ENCODE measurements at places on chromosomes 4 and X.

GRCh38 chrX:20352935-20353336, 86.2 kb upstream of the RPS6KA3 start:
- DNase-seq = no peak

DNA sequence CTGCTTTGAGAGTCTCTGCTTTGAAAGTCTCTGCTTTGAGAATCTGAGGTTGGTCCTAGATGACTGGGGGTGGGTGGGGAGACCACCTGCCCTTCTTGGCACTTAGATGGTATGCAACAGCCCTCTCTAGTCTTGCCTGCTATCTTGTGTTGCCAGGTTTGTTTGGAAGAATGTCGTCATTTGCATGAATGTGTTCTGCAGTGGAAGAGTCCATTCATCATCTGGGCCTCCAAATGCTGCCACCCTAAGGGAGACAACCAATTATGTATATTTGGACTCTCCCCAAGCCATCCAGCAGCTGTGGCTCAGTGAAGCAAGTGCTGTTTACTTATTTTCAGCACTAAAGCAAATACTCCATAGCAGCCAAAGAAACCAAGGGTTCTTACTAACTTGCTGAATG, 44.6 kb upstream of the TRPC5OS start:
- DNase-seq = no peak

GRCh38 chr4:99894998-99895397, 771 bp upstream of the LAMTOR3 start:
- no peak for DNase-seq

GRCh38 chrX:110794601-110795000, 1.0 kb downstream of the CHRDL1 start:
- DNase-seq = no peak

DNA sequence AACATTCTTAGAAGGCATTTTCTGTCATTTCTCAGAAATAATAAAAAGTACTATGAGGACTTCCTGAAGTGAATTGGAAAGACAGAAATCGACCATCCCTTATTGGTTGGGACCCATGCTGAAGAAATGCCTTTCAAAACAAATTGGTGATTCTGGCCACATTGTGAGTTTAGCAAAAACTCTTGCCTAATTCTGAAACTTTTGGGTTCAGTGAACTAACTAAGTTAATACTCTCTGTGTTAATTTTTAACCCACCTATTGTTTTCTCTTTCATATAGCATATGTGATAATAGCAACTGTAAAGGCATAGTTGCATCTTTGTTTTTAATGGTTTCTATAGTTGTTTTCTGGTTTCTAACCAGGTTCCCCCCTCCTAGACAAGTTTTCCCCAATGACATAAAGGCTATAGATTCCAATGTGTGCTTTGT, 129.3 kb upstream of the FAT1 start:
- no peak for DNase-seq

DNA sequence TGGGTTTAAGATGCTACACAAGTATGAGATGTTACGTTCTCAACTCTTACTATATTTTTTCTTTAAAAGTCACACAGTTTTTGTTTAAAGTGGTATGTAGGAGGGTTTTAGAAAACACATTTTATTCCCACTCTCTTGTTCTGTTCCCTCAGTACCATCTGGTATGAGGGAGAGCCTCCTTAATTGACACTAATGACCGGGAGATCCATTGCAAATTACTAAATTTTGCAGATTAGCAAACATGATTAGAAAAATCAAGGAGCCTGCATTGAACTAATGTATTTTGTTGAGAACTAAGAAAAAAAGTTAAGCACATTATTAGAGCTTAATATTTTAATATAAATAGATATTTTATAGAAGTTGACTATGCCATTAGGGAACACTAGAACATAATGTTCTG, 87.3 kb upstream of the UNC5C start:
- no peak for DNase-seq

- no peak for DNase-seq
Observed at GRCh38 chr4:65789341-65789740, 119.1 kb upstream of the EPHA5 start.

DNA sequence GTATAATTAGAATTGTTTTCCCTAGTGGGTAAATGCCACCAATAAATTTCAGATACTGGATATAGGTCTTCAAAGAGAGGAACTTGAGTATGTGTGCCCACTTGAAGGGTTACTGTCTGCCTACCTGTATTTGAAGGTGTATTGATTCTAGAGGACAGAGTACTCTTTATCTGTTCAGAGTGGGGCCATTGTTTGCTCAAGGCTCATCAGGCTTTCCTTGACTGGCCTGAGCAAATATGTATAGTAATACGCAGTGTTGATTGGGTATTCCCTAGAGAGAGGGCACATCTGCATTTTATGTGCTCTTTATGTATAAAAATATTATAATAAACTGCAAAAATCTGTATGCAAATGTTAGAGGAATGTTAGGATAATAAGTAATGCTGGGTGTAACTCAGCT, 23.7 kb downstream of the RP2 start:
- no peak for DNase-seq

DNA sequence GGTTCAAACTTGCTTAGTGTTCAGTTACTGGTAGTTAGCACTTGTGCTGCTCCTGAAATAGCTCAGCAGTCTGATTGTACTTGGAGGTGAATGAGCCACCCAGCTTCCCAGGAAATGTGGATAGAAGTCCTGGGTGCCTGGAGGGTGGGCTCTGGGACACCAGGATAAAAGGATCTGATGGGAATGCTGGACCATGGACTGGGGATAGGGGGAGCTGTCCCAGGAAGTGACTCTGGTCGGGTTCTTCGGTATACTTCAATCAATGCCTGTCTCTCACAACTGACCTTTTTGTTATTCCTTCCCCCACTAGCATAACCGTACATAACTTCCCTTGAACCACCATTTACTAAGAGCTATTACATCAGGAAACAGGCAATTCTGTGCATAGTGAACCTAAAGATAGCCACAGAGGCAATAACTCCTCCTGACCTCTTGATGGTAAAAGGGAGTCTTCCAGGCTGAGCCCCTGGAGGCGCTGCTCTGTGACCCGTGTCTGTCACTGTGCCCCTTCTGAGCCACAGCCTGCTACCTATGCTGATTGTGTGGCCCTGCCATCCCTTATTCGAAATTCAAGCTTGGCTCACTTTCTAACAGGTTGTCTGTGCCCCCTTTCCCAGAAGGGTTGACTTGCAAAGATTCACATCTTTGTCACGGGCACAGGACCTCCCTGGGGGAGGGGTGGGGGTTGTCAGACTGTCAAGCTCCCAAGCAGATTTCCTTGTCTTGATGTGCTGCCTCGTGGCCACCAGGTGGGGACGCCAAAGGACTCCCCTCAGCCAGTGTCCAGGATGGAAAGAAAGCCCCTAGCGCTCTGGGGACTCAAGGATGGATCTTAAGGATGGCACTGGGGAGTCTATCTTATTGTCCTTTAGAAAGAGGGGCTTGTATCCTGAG, 24.5 kb upstream of the WDR1 start:
- no peak for DNase-seq

- DNase-seq = no peak
Observed at GRCh38 chr4:119189638-119190037, 22.9 kb upstream of the USP53 start.

GRCh38 chr4:169428376-169428775, 157.6 kb upstream of the SH3RF1 start:
- DNase-seq = no peak

Measured in activated T-helper 1 cell treated with Interleukin-2 at 50 U/mL for 16 hours (primary cell).